ENCODE measurements at places on chromosomes 16 and 17. TPM values are rescaled to one million over a fixed set of nuclear protein-coding genes. Genes with fewer than 3 reads are reported as not detected.

DNA sequence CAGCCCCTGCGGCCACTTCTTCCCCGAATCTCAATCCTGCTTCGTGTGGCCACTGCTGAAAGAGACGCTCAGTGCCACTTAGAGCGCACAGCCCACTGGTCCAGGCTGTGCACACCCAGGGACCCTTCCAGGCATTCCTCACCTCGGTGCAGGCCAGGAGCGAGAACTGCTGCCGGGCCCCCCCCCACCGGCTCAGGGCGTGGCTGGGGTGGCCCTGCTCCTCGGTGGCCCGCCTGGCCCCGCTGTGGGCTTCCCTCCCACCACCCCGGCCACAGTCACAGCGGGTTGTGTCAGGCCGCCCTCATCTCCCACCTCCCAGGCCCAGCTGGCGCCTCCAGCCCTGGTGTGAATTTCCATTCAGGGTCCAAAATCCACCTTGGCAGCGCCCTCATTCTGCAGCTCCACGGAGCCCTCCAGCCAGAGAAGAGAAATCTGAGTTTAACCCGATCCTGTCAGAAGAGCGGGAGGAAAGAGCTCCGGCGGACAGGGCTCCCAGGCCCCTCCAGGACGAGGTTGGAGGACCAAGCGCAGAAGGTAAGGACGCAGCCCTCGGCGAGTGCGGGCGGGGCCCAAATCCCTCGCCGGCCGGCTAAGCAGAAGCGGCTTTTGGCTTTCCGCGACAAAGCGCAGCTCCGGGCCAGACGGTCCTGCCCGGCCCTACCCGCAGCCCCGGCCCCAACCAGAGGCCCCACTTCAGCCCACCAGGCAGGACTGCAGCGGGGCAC, 12.0 kb downstream of the TBC1D16 start:
- DNase-seq, result no peak

GRCh38 chr16:28166394-28167208, 45.2 kb downstream of the XPO6 start:
- peak; percentile 85 for DNase-seq

- DNase-seq, result no peak
Measured at GRCh38 chr16:27522173-27522707, 27.5 kb downstream of the GTF3C1 start.

PLLP gene
- 1.7 TPM for total RNA-seq

- DNase-seq, result no peak
Measured at GRCh38 chr16:55754056-55754455, 78.8 kb downstream of the CES1 start.

TRAP1 gene
- total RNA-seq, result 97.2 TPM

CHRNE gene
- under 0.01 TPM for total RNA-seq

CD19 gene
- not detected for total RNA-seq

TBX21 gene
- not detected for total RNA-seq

Measured in mammary epithelial cell (primary cell).